ENCODE measurements at places on chromosomes 5 and 9.

DNA sequence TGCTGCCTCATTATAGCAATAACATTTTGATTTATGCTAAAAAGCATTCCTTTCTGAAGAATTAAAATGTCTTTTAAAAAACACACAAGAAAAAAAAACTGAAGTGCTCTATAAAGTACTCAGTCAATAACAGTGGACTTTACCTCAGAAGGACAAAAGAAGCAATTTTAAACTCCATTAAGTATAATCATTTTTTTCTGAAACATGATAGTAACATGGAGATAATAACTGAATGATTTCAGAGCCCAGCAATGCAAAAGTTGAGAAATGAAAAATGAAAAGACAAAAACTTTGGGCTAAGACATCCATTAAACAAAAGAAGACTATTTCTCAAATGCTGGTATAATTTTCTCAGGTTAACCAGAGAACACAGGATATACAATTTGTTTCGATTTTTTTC is 78.7 kb downstream of the RFX3 start:
- no peak for DNase-seq

- DNase-seq, result no peak
Observed at GRCh38 chr9:117076571-117077290, 338.1 kb downstream of the ASTN2 start.

- DNase-seq, result no peak
Observed at GRCh38 chr5:144800169-144800568, 629.5 kb downstream of the KCTD16 start.

DNA sequence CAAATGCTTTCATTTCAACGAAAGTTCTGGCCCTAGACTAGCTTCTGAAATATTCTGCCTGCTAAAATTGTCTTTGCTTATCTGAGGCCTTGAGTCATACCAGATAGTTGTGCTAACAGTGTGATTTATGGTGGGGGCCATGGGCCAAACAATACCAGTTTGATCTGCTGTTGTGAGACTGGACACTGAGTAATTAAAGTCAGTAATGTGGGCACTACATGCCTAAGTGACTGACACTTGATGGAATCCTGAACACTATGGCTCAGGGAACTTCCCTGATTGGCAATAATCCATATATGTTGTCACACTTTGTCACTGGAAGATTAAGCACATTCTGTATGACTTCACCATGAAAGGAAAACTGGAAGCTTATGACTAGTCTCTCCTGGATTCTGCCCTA is 127.6 kb upstream of the CYLC2 start:
- no peak for DNase-seq

- no peak for DNase-seq
Observed at GRCh38 chr9:38306899-38307298, 85.6 kb upstream of the ALDH1B1 start.

GRCh38 chr5:168153263-168153875 is 138.1 kb upstream of the WWC1 start:
- DNase-seq, result no peak

DNA sequence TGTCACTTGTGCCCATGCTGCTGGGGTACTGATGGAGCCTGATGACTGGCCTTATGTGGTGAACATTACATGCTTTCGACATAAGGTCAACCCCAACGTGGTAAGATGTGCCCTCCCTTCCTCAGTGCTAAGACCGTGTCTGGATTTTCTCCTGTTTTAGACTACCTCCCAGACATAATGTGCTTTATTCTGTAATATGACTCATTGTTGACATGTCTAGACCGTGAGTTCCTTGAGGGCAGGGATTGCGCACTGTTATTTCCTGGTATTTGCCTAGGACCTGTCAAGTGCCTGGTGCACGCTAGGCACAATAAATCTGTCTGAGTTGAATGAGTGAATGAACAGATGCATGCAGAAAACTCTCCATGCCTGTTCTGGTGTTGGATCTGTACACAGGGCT is 346.0 kb downstream of the KDM4C start:
- DNase-seq, result no peak

DNA sequence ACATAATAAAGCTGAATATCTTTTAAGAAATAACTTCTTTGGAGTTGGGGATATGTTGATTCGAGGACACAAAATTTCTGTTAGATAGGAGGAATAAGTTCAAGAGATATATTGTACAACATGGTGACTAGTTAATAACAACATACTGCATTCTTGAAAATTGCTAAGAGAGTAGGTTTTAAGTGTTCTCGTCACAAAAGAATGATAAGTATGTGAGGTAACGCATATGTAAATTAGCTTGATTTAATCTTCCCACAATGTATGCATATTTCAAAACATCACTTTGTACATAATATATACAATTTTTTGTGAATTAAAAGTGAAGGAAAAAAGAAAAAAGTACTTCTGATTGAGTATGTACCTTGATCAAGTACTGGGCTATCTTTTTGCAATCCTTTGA is 428.0 kb upstream of the TRPC7 start:
- no peak for DNase-seq

GRCh38 chr9:87601176-87601575 is 103.5 kb downstream of the DAPK1 start:
- no peak for DNase-seq

DNA sequence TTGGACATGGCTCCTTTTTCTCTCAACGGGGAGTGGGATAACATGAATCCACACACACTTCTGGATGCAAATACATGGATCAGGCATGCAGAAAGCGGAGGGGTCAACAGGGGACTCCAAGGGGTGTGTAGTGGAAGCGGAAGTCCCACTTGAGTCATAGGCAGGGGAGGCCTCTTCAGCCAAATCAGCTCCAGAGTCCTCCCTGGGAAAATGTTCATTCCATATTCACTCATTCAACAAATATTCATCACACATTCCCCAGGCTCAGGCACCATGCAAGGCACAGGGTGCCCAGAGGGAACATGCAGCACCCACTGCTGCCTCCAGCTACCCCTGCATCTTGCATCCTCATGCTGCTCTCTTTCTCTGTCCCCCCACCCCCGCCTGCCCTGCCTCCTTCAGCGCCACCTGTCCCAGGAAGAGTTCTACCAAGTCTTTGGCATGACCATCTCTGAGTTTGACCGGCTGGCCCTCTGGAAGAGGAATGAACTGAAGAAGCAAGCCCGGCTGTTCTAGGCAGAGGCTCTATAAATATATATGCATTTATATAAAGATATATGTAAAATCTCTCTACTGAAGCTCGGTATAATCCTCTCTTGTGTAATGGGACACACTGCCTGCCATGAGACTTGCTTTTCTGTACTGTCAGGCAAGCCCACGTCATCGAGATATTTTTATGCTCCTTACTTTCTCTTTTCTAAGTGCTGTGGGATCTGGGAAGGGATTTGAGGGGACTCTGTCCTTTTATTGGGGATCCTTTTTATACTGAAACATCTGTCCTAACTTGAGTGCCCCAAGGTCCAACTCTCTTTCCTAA is 13.6 kb upstream of the AFAP1L1 start:
- DNase-seq, result no peak

- no peak for DNase-seq
Observed at GRCh38 chr5:61030163-61030482, 85.1 kb downstream of the NDUFAF2 start.

- no peak for DNase-seq
Observed at GRCh38 chr5:127671218-127671617, 22.3 kb downstream of the CTXN3 start.

GRCh38 chr5:3373391-3373790 is 222.2 kb upstream of the IRX1 start:
- no peak for DNase-seq

DNA sequence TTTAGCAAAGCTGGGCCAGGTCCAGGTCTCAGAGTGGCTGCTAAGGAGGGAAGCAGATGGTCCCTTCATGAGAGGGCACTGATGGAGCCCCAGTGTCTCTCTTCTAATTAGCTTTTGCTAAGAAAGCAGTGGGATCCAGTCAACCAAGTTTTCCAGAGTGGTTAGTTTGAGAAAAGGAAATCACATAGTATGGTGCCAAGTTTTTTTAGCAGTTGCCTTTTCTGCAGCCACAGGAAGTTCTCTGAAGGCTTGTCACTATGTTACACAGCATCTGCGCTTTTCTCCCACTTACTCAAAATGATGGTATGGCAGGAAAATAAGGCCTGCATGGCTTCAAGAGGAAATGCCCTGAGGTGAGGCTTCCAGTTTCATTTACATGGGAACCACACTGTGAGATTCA is 331.5 kb upstream of the ZNF462 start:
- DNase-seq, result no peak

DNA sequence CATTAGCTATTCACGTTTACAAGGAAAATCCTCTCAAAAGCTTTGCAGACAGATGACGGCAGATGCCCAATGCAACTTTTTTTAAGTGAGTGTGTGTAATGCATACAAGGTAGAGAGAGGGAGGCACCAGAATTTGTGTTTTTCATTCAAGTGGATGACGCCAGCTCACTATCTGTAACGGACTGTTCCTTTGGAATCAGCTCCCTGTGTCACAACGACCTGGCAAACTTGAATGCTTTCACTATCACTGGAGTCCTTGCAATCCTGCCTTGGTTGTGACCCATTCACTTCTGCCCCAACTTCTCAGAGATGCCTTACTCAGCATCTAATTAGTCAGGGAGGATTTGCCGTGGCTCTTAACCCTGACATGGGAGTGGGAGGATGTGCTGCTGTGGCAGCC is 148.5 kb downstream of the BNC2 start:
- no peak for DNase-seq

DNA sequence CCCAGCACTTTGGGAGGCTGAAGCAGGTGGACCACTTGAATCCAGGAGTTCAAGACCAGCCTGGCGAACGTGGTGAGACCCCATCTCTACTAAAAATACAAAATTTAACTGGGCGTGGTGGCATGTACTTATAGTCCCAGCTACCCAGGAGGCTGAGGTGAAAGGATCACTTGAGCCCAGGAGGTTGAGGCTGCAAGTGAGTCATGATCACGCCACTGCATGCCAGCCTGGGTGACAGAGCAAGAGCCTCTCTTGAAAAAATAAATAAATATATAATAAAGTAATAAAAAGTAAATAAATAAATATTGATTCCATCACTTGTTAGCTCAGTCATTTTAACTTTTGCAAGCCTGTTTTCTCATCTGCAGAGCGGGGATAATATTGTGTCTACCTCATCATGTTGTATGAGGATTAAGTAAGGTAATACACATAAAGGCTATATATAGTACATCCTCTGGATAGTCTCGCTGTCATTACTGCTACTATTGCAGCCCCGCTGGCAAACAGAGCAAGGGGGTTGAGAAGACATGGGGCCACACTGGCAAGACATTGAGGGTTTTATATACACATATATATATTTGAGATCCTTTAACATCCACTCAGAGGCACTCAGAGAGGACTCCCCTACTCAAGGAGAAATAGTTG is 210.9 kb downstream of the C9orf152 start:
- DNase-seq, result no peak

- DNase-seq, result no peak
Observed at GRCh38 chr9:134555094-134555650, 86.4 kb upstream of the COL5A1 start.

DNA sequence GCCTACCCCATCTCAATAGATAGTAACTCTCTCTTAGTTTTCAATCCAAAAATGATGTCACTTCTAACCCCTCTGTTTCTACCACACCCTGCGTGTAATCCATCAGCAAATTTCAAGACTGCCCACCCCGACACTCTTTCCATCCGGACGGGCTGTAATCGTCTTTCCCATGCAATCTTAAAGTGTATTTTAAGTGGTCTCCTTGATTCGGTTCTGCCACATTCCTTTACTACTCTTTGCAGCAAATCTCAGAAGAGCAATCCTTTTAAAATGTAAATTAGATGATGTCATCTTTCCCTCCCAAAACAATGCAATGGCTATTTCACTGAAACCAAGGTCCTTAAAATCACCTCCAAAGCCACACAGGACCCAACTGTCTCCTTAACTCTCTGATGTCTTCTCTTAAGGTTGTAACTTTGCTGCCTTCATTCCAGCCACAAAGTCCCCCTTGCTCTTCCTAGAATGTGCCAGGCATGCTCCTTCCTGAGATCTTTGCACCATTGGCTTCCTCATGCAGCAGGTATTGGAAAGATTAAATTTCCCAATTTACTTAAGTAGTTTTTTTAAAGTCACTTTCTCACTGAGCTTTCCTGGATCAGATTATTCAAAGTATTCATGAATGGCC is 932.5 kb upstream of the WWC1 start:
- no peak for DNase-seq

DNA sequence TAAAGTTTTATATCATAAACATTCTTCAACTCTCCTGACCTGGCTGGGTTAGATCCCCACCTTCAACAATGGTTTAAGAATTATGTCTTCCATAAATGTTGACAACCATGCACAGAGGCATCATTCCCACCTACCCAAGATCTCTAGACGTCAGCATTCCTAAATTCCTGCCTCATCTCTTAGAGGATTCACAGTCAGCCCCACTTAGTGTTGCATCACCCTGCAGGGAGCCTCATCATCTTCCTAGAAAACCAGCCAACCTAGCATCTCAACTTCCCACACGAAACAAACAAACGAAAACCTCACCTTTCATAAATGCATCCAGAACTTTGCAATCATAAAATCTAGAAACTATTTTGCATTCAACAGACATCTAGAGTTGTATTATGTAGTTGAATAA is 816.1 kb upstream of the C9orf72 start:
- no peak for DNase-seq

GRCh38 chr9:125926936-125927335 is 179.8 kb downstream of the PBX3 start:
- no peak for DNase-seq

- no peak for DNase-seq
Observed at GRCh38 chr5:42993516-42994245, 46.4 kb downstream of the ANXA2R start.

DNA sequence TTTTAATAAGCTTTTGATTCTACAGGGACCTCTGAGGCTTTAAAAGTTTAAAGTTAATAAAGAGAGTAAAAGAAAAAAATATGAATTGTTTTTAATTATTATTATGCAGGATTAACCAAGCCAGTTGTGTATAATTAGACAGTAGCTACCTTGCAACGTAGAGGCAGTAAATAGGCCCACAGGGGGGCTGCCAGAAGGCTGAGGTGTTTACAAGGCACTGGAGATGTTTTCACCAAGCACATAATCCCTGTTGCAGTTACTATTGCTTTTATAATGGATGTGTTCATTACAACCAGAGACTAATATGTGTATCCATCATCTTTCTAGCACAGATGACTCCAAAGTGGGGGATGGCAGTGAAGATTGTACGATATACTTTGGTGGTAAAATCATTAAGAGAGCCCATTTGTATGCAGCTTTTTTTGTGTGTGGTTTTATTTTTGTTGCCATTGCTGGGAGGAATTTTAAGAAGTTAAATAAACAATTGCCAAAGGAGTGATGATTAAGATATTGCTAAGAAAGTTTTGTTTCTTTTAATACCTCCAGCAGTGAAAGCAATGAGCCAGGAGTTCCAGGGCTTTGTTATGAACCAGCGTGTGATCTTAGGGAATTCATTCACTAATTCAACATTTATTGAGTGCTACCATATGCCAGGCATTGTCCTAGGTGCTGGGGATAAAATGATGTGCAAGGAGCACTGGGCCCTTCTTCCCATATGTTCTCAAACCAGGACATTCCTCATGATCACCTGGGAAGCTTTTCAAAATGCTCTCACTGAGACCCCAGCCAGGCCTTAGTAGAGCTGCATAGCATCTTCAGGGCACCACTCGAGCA is 138.7 kb upstream of the EFNA5 start:
- no peak for DNase-seq

DNA sequence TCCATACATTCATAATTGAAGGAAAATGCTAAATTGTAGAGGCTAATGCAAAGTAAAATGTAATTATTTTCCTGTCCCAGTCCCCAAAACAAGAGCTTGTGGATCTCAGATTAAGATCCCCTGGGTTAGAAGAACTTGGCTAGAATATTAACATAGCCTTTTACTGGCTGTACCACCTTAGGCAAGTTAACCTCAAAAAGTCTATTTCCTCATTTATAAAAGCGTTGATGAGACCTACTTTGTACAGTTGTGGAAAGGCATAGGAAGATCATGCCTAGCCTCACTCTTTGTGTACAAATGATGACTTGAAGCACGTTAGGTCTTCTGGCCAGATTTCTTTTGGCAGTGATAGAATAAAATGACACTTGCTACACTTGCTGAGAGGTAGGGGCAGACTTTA is 97.2 kb downstream of the F2RL2 start:
- no peak for DNase-seq
